Cardiac muscle cell (in vitro differentiated cells and primary cell): ENCODE measurements at places on chromosomes 3 and 15. TPM values are rescaled to one million over a fixed set of nuclear protein-coding genes. Genes with fewer than 3 reads are reported as not detected.

DNA sequence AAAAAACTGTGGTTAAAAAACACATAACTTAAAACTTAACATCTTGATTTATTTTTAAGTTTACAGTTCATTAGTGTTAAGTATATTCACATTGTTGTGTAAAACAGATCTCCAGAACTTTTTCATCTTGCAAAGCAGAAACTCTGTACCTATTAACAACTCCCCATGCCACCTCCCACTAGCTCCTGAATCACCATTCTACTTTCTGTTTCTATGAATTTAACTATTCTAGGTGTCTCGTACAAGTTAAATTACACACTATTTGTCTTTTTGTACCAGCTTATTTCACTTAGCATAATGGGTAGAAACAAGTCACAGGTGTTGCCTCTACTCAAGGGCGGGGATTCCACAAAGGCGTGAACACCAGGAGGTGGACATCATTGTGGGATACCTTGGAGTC is 43.2 kb downstream of the CRTC3 start:
- H3K4me1 ChIP-seq = no peaks in the 10 kb centered on the region
- H3K27me3 ChIP-seq = no peaks in the 10 kb centered on the region
- no peaks in the 10 kb centered on the region for H3K36me3 ChIP-seq
- H3K4me3 ChIP-seq = no peak overlapping the region
- no peak for DNase-seq

- DNase-seq = peak; percentile 2
- no peaks in the 10 kb centered on the region for H3K27me3 ChIP-seq
- H3K27ac ChIP-seq = peak overlapping the region; percentile 22
- H3K4me1 ChIP-seq = no peaks in the 10 kb centered on the region
Measured at GRCh38 chr3:56469141-56469540, 874 bp upstream of the ERC2 start.

- H3K4me3 ChIP-seq = no peak overlapping the region
- no peak for DNase-seq
- peaks cover 59% of the 10 kb centered on the region for H3K4me1 ChIP-seq
- no peak overlapping the region for H3K27ac ChIP-seq
- H3K36me3 ChIP-seq = no peaks in the 10 kb centered on the region
Measured at GRCh38 chr3:34300621-34301020, 502.2 kb downstream of the PDCD6IP start.

DNA sequence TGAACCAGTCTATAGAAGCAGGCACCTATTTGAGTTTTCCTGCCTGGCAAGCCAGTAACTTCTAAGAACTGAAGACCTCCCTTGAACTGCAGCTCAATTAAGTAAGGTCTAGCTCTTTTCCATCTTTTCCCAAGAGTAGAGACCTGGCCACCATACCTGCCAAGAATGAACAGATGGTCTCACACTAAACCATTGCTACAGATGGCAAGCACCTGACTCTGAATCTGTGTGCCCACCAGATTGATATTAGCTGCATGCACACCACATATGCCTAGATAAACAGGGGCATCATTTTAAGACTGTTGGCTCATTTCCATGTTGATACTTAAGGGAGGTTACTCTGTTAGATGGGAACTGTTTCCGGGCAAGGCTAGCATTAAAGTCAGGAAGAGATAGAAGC is 34.8 kb upstream of the GSK3B start:
- no peak overlapping the region for H3K27ac ChIP-seq
- no peaks in the 10 kb centered on the region for H3K4me1 ChIP-seq
- no peak overlapping the region for H3K4me3 ChIP-seq

DNA sequence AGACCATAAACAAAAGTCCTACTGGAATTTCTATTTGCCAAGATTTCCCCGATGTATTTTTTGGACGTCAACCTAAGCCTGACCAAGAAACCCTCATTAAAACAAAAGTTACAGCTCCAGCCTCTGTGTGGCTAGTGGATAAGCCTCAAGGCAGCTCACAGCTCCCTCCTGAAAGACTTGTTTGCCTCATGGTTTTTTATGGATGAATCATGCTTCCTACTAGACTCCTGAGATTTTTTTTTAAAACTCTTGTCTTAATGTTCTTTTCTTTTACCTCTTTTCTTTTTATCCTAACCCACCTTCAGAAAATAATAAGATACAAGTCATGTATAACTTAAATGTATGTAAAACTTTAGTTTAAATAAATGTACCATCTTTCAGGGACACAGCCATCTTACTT is 52.4 kb downstream of the SUCNR1 start:
- no peaks in the 10 kb centered on the region for H3K36me3 ChIP-seq
- peaks cover 5% of the 10 kb centered on the region for H3K4me1 ChIP-seq
- no peaks in the 10 kb centered on the region for H3K27me3 ChIP-seq
- DNase-seq = no peak
- H3K27ac ChIP-seq = no peak overlapping the region

DNA sequence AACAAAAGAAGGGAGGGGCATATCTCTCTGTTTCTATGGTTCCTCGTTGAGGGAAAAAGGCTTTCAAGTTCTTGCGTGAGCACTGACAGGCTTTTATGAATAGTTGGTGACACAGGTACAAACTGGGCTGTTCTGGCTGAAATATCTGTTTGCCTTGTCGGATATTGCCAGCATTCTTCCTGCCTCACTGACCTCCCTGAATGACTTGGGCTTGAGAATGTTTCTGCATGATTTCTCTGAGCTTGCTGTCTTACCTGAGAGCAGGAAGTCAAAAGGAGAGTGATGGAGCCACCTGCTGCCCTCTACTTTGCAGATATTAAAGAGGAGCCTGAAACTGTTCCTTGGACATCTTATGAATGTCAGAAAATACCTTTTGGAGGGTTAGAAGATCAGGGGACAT is 4.8 kb downstream of the GCNT3 start:
- no peaks in the 10 kb centered on the region for H3K4me1 ChIP-seq
- H3K27ac ChIP-seq = no peak overlapping the region

GRCh38 chr3:143525408-143525807 is 322.9 kb downstream of the SLC9A9 start:
- H3K4me1 ChIP-seq = peaks cover 8% of the 10 kb centered on the region
- no peaks in the 10 kb centered on the region for H3K27me3 ChIP-seq
- no peak overlapping the region for H3K4me3 ChIP-seq
- no peak for DNase-seq
- no peaks in the 10 kb centered on the region for H3K36me3 ChIP-seq
- no peak overlapping the region for H3K27ac ChIP-seq

- H3K4me3 ChIP-seq = no peak overlapping the region
- H3K4me1 ChIP-seq = no peaks in the 10 kb centered on the region
- no peak overlapping the region for H3K27ac ChIP-seq
- H3K36me3 ChIP-seq = no peaks in the 10 kb centered on the region
- peak; percentile 30 for DNase-seq
Measured at GRCh38 chr3:53163444-53164387, 2.7 kb downstream of the PRKCD start.

GRCh38 chr15:57911247-57911646 is 154.3 kb downstream of the ALDH1A2 start:
- no peak overlapping the region for H3K4me3 ChIP-seq
- no peaks in the 10 kb centered on the region for H3K4me1 ChIP-seq
- H3K27ac ChIP-seq = no peak overlapping the region
- no peaks in the 10 kb centered on the region for H3K27me3 ChIP-seq

GRCh38 chr15:57651445-57651844 is 55.1 kb upstream of the POLR2M start:
- no peak overlapping the region for H3K4me3 ChIP-seq
- H3K4me1 ChIP-seq = peaks cover 22% of the 10 kb centered on the region
- H3K27me3 ChIP-seq = no peaks in the 10 kb centered on the region
- no peak overlapping the region for H3K27ac ChIP-seq
- peaks cover 21% of the 10 kb centered on the region for H3K36me3 ChIP-seq

GRCh38 chr3:161264852-161265251 is 43.7 kb downstream of the NMD3 start:
- H3K4me3 ChIP-seq = no peak overlapping the region
- no peaks in the 10 kb centered on the region for H3K36me3 ChIP-seq
- H3K27ac ChIP-seq = no peak overlapping the region
- H3K4me1 ChIP-seq = no peaks in the 10 kb centered on the region

GRCh38 chr3:71109241-71109976 is 474.1 kb downstream of the FOXP1 start:
- H3K27me3 ChIP-seq = no peaks in the 10 kb centered on the region
- no peak for DNase-seq
- H3K36me3 ChIP-seq = peaks cover 19% of the 10 kb centered on the region
- H3K27ac ChIP-seq = peak overlapping the region; percentile 38
- H3K4me1 ChIP-seq = peaks cover 4% of the 10 kb centered on the region

DNA sequence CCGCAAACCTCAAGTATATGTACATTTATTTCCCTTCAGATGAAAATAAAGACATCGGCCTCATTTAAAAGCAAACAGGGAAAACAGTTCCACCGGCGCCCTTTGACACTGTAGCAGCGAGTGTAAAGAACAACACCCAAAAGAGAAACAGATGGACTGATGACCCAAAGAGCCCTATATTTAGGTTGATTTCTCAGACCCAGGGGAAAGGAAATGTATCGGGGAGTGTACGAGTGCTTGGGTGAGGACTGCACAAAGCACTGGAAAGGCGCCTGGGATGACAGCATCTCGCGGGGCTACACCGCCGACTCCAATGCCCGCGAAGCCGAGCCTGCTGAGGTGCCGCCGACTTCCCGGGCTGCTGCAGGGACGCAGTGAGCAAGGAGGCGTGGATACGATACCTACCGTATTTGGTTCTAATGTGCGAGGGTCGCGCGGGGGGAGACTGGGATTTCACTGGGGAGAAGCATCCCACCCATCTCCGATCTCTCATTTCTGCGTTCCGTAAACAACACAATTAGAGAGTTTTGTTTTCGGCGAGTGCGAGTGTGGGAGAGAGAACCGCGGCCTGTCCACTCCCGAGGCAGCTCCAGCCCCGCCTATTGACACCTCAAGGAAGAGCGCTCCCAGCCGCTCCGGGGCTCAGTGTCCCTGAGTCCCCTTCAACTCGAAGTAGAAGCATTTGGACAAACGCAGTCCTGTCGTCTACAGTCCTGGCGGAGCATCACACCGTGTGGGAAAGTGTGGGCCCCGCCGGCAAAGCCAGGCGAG is 2.0 kb downstream of the MECOM start:
- peak; percentile 70 for DNase-seq
- peak overlapping the region; percentile 35 for H3K27ac ChIP-seq
- peaks cover 6% of the 10 kb centered on the region for H3K4me1 ChIP-seq
- H3K36me3 ChIP-seq = no peaks in the 10 kb centered on the region
- H3K4me3 ChIP-seq = peak overlapping the region; percentile 66

DNA sequence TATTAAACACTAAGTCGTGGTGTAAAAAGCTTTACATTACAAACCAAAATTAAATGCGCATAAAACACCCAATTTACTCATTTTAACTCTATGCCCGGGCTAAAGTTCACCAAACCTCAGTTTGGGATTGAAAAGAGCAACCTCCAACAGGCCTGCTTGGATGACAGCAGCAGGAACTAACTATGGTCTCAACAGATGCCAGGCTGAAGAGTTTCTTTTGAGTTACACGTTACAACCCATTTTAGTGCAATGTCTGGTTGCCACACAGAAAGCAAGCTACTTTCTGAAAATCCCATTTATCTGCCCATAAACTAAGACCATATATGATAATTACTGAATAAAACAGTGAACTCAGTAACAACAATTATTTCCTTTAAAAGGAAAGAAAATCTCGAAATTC is 2.2 kb downstream of the SATB1 start:
- no peak for DNase-seq
- peaks cover 4% of the 10 kb centered on the region for H3K36me3 ChIP-seq
- H3K27ac ChIP-seq = no peak overlapping the region
- H3K4me1 ChIP-seq = peaks cover 19% of the 10 kb centered on the region

DNA sequence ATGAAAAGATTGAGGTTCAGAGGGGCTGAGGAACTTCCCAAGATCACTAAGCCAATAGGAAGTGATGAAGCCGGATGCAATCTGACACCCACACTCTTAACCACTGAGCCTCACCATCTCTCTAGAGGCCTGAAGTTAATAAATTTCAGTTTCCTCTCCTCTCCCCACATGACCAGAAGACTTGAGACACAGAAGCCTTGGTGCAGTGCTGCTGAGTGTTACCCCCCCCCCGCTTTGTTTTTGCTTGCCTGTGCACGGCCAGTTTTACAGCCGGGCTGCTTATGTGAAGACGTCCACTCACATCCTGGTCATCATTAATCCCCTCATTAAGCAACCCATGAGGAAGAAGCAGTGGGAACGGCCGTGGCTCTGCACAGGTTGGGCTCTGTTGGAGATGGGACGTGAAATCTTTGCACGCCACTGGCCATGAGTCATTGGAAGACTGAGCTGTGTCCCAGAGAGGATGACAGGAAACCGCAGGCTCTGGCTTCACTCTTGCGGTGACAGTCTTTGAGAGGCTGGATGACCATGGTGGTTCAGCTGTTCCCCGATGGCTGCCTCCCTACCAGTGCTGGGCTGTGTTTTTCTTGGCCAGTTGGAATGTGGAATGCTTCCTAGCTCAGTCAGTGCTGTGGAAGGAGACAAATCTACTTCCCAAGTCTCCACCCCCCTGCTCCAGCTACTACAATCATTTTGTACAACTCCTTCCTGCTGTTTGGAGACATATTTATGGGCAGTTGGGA is 232.6 kb upstream of the LRTM1 start:
- no peak overlapping the region for H3K27ac ChIP-seq
- H3K4me1 ChIP-seq = no peaks in the 10 kb centered on the region
- no peaks in the 10 kb centered on the region for H3K36me3 ChIP-seq
- no peak overlapping the region for H3K4me3 ChIP-seq
- peak; percentile 91 for DNase-seq

DNA sequence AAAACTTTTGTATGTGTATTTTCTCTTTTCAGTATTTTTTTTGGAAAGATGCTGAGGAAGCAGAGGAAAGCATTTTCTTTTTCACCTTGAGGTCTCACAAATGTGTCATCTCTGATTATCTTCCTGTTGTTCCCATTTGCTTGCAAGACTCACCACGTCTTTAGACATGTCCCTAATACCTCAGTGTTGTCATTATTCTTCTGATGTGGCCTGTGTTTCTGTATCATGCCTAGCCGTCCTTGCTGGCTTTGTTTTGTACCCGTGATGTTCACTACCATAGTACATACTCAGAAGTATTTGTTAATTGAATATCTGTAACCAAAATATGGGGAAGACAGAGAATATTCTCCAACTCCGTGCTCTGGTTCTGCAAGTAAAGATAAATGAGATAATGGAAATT is 5.0 kb upstream of the P2RY14 start:
- H3K27me3 ChIP-seq = no peaks in the 10 kb centered on the region
- no peak overlapping the region for H3K27ac ChIP-seq
- H3K4me1 ChIP-seq = peaks cover 7% of the 10 kb centered on the region
- DNase-seq = no peak
- H3K36me3 ChIP-seq = no peaks in the 10 kb centered on the region

DNA sequence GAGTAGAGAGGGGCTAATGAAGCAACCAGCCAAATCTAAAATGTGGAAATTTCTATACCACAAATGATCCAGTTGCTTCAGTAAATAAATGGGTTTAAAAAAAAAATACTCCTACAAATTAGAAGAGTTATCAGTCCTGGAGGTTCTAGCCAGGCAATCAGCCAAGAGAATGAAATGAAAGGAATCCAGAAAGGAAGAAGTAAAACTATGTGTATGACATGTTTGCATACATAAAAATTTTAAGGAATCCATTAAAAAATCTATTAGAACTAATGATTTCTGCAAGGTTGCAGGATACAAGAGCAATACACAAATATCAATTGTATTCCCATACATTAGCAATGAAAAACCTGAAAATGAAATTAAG is 9.6 kb downstream of the MESP2 start:
- H3K4me1 ChIP-seq = peaks cover 12% of the 10 kb centered on the region
- no peak overlapping the region for H3K4me3 ChIP-seq
- no peaks in the 10 kb centered on the region for H3K27me3 ChIP-seq
- no peak for DNase-seq
- H3K27ac ChIP-seq = no peak overlapping the region
- no peaks in the 10 kb centered on the region for H3K36me3 ChIP-seq

GRK7 gene
- not detected in 2 replicates for total RNA-seq

FETUB gene
- not detected in 2 replicates for total RNA-seq

FBXO40 gene
- 7.3 and 18.0 TPM in 2 replicates for total RNA-seq

ARHGAP11A gene
- total RNA-seq = 5.0 and 44.6 TPM in 2 replicates

ZNF770 gene
- 22.6 and 28.9 TPM in 2 replicates for total RNA-seq
